ENCODE measurements at places on chromosomes 4 and X.

DNA sequence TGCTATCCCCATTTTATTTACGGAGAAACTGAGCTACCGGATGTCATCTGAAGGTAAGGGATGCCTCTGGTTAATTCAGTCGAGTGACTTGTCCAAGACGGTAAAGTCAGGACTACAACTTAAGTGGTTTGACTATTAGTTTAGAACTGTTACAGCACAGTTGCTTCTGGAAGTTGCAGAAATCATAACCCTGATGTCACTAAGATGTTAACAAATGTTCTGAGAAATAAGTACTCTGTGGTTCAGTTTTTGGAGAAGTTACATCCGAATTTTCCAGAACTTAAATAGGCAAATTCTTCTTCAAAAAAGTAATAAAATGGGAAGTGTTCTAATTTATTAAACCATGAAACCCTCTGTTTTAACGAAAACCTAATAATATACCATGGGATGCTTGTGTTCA lies 3.1 kb downstream of the PPA2 start:
- DNase-seq: no peak

DNA sequence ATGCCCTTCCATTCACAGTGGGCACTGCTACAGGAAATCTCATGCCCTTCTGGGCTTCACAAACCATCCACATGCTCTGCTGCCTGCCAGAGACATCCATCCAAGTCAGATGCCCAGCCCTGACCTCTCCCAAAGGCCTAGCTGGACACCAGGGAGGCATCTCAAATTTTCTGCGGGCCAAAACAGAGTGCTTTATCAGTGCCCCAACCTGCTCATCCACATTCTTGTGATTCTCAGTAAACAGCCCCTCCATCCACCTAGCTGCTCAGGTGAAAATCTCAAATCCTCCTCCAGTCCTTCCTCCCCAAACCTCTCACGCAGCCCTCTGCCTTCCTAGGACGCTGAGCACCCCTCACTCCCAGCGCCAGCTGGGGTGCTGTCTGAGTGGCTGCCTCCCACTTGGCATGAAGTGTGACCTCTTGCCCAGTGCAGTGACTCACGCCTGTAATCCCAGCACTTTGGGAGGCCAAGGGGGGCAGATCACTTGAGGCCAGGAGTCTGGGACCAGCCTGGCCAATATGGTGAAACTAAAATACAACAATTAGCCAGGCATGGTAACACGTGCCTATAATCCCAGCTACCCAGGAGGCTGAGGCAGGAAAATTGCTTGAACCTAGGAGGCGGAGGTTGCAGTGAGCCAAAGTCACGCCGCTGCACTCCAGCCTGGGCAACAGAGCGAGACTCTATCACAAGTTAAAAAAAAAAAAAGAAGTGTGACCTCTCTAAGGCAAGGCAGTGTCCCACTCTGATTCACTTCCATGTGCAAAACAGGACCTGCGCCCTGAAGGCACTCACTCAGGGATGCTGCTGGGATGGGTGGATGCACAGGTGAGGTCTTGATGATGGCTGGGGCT lies 1.7 kb upstream of the AFAP1 start:
- DNase-seq: no peak

GRCh38 chr4:150255610-150256224 lies 177.5 kb downstream of the DCLK2 start:
- DNase-seq: no peak

GRCh38 chr4:152220201-152220666 lies 315.7 kb downstream of the FBXW7 start:
- no peak for DNase-seq

- no peak for DNase-seq
These were observed 23.8 kb downstream of the VSIG4 start for GRCh38 chrX:66015900-66016689.

DNA sequence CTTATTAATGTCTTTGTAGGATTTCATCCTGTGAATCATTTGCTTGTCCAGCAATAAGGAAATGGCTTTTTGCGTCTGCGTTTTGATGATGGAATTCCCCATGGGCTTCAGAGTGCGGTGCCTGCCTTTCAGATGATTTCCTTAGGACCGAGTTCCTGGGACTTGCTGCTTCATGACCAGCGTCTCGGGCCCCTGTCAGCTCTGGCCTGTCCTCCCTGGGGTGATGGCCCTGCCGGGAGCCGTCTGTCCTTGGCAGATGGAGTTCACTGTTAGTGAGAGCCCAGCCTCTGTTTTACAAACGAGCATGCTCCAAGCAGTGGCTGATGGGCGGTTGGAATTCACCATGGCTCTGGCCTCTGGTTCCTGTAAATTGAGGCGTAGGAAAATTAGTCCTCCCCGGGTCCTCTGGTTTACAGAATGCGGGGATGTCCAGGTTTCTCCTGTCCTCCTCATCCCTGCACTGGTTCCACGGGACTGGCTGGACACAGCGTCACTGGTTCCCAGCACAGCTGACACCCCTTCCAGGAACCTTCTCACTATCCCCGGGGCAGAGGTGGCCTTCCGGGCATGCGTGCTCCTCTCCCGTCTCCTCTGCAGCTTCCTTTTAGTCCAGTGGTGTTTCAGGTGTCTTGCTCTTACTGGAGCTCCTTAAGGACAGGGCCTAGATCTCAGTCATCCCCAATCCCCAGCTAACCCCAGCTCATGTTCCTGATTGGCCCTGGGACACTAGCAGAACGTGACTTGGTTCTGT lies 34.9 kb downstream of the TBC1D14 start:
- peak; percentile 58 for DNase-seq

DNA sequence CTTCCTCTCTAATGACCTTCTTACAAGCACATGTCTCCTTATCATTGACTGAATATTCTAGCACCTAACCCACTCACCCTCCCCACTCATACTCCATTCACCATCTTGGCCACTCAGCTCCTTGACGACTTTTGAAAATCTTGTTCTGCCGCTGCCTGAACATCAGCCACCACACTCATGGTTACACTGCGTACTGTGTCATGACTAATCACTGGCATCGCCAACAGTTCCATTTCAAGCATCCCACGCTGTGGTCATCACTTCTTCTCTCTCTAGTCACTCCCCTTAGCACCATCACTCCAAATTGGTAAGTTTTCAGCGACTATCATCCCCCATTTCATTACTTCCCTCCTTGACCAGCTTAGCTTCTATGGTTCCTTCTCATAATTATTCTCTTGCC lies 352.8 kb downstream of the MAPK10 start:
- no peak for DNase-seq

All from RCC 7860 (cell line).